Mesendoderm (in vitro differentiated cells): ENCODE measurements at places on chromosomes 4 and X.

GRCh38 chr4:106056914-106057313 lies 161.6 kb downstream of the NPNT start:
- DNase-seq, result peak; percentile 34

DNA sequence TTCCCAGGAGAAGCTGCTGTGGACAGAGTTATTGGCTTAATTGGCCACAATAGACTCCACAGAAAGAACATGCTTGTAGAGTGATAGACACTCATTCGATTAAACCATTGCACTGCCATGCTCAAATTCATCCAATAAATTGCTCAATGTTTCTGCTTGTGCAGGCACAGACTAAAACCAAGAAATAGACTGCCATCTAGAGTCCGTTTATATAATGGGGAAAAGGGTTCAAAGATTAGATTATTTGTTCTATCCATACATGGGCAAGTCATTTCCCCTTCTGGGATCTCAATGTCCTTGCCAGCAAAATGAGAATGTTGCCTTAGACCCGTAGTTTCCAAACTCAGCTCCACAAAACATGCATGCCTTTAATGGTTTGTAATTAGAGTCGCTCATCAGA lies 8.7 kb downstream of the SMIM10 start:
- DNase-seq, result peak; percentile 38

DNA sequence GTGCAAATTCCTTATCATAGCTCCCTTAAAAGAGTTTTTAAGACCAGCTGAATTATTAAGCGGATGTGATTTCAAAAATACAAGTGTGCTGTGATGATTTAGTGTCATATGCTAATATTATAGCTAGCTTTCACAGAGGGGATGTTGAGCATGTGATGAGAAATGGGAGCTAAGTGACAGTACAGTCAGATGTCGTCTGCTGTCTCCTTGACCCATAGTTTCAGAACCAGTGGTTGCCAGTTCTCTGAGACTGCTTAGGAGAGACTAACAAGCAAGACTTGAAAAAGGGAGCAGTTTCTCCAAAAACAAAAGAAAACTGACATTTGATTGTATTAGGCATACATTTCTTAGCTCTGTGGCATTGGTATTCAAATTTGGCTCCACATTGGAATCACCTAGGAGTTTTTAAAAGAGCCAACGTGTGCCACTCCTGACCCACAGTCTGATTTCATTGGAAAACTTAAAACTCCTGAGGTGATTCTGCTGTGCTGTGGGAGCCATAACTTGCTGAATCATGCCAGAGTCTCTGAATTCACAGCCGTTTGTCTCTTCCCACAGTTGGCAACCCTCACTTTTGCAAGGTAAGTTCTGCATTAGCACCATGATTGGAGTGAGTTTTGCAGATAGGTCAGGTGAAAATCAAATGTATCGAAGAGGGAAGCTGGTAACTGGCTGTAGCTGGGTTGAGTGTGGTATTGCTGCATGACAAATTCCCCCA lies 20.3 kb downstream of the FUNDC2 start:
- no peak for DNase-seq

DNA sequence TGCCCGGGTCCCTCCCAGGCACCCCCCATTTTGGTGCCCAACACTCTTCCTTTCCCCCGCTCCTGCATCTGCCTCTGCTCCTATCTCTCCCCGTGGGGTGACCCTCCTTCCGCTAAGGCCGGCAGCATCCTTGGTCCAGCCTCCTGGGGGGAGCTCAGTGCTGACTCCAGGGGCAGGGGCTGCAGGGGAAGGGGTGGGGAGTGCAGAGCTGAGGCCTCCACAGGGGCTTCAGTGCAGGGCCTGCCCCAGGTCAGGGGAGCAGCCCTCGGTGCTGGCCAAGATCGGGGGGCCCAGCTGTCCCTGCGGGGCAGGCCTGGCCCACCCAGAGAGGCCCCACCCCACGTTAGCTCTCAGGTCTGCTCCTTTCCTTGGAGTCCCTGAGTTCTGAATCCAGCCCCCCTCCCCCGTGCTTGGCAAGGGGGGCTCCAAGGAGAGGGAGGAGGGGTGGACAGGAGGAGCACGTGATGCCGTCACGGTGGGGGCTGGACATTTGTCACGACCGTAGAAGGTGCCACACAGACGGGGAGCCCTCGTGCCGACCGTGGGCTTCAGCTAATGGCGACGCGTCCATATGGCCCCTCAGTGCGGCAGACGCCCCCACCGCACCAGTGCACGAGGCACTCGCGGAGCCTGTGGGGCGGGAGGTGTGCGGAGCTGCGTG lies 63.5 kb upstream of the ADRA2C start:
- no peak for DNase-seq

DNA sequence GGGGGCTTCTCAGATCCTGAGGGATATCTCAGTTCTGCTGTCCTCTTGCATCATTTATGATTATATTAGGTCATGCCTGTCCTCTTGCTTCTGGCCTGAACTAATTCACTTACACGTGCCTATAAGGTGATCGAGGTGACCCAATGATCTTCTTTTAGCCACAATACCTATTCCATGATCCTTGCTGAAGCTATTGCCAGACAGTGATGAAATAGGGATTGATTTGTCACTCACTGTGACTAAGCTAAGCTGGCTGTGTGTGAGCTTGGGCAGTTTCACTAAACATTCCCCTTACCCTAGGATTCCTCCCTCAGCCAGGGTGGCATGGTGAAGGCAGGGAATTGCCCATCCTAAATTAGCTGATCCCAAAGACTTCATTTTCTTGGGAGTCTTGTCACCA lies 19.0 kb downstream of the HADH start:
- peak; percentile 39 for DNase-seq

- DNase-seq, result no peak
Measured at GRCh38 chrX:110281377-110281776, 36.5 kb downstream of the AMMECR1 start.

DNA sequence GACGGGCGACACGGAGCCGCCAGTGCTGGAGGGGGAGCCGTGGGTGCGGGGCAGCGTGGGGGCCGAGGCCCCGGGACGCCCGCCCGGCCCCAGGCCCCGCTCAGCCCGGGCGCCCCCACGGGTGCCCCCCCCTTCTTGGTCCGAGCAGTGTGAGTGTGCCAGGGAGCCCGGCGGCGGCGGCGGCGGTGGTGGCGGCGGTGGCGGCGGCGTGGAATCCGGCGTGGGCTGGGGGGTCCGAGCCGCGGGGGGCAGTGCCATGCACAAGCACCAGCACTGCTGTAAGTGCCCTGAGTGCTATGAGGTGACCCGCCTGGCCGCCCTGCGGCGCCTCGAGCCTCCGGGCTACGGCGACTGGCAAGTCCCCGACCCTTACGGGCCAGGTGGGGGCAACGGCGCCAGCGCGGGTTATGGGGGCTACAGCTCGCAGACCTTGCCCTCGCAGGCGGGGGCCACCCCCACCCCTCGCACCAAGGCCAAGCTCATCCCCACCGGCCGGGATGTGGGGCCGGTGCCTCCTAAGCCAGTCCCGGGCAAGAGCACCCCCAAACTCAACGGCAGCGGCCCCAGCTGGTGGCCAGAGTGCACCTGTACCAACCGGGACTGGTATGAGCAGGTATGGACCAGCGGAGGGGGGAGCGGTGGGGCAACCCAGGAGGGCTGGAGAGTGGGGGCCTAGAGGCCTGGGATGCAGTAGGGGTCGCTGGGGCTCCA lies 466 bp downstream of the DLG3 start:
- DNase-seq, result no peak

GRCh38 chrX:137198040-137198439 lies 164.2 kb upstream of the GPR101 start:
- DNase-seq, result no peak

- peak; percentile 48 for DNase-seq
Measured at GRCh38 chr4:23876418-23877089, 13.3 kb downstream of the PPARGC1A start.
